ENCODE measurements at places on chromosomes 3 and 15. TPM values are rescaled to one million over a fixed set of nuclear protein-coding genes. Genes with fewer than 3 reads are reported as not detected.

- DNase-seq: no peak
Measured at GRCh38 chr3:48566401-48566760, 2.8 kb upstream of the UCN2 start.

DNA sequence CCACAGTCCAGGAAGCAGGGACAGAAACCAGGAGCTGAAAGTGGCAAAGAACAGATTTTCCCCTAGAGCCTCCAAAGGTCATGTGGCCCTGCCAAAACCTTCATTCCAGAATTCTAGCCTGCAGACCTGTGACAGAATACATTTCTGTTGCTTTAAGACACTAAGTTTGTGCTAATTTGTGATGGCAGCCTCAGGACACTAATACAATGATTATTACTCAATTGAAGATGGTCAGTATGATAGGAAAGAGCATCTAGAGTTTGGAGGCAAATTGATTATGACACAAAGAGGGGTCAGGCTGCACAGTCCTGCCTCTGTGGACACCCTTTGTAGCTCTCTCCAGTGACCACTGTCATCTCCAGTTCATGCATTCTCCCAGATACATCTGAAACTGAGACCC, 79.0 kb upstream of the C3orf49 start:
- DNase-seq: no peak

- no peak for DNase-seq
Measured at GRCh38 chr3:124560666-124561215, 169.5 kb upstream of the UMPS start.

- no peak for DNase-seq
Measured at GRCh38 chr3:164752812-164753211, 325.5 kb downstream of the SI start.

- DNase-seq: no peak
Measured at GRCh38 chr3:196609805-196610515, 29.5 kb upstream of the NRROS start.

TRPM1 gene
- 0.29 TPM for total RNA-seq

CLDN11 gene
- 4.5 TPM for total RNA-seq

CGNL1 gene
- not detected for total RNA-seq

GRCh38 chr15:80989518-80990478, at the start of gene MESD:
MESD (minus strand) TSS chr15:80989819; CDS start chr15:80989791, 28 bp downstream.
- DNase-seq: peak; percentile 88

DNA sequence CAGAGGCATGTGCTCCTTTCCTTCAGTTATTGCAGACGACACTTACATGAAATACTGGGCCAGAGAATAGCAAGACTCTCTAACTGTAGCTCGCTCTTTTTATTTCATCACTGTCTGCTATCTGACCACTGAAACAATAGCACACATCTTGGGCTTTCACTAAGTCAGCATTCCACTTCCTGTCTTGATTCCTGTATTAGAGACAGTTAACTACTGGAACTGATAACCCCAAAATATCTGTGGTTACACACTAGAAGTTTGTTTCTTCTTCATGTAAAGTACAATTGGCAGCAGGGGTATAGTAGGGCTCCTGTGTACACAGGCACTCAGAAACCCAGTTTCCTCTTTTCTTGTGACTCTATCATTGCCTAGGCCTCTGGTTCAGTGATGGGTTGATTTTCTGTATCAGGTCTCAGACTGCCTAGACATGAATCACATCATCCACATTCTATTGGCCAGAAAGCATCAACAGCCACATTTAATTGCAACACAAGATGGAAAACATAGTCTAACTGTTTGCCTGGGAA, 230.2 kb upstream of the CD96 start:
- no peak for DNase-seq

RLBP1 gene
- total RNA-seq: not detected

CAMK1 gene
- total RNA-seq: 22.1 TPM

SEC11A gene
- total RNA-seq: 230 TPM

DNA sequence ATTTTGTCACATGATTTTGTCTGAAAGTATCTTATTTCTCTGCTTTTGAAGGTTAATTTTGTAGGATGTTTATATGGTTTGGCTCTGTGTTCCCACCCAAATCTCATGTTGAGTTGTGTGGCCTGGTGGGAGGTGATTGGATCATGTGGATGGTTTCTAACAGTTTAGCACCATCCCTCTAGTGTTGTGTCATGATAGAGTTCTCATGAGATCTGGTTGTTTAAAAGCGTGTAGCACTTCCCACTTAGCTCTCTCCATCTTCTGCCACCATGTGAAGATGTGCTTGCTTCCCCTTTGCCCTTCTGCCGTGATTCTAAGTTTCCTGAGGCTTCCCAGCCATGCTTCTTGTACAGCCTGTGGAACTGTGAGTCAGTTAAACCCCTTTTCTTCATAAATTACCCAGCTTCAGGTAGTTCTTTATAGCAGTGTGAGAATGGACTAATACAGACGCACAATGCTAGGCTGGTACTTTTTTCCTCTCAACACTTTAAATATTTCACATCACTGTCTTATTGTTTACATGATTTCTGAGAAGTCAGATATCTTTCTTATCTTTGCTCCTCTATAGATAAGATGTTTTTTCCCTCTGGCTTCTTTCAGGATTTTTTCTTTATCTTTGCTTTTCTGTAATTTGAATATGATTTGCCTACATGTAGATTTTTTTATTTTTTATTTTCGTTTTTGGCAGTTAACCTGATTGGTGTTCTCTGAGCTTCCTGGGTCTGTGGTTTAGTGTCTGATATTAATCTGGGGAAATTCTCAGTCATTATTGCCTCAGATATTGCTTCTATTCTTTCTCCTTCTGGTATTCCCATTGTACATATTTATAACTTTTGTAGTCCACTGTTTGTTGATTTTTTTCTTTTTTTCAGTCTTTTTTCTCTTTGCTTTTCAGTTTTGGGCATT, 22.2 kb downstream of the BTD start:
- no peak for DNase-seq

- DNase-seq: no peak
Measured at GRCh38 chr3:46082849-46083248, 55.6 kb upstream of the XCR1 start.

DNA sequence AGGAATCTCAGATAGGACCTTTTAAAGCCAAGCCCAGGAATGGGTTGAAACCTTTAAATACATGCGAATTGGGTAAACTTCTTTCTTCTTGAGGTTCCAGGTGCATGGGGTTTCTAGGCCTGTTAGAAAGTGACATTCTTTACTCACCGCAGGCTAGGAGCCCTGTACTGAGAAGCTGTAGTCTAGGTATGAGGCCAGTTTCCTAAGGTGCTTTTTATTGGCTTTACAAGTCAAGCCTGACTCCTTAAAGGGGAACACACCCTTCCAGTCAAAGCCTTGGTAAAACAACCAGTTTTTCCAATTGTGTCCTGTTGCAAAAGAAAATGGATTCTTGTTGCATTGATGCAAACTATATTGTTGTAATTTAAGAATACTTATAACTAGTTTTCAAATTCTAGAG, 76.1 kb upstream of the ATP11B start:
- DNase-seq: no peak

DNA sequence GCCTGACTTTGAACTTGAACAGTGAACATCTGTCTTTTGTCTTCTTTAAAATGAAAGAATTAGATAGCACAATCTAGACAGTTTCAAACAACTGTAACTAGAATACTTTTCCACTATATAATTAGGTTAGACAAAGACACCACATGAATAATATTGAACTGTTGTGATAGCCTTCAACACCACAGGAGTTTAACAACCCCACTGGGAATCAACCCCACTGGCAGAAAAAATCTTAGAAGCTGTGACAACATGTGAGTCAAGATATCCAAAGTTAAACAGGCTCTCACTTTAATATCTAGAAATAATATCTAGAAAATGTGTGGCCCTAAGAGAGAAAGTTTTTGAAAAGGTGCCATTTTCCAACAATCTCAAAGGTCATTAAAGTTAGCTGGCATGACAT, 64.4 kb upstream of the PRICKLE2 start:
- no peak for DNase-seq

GRCh38 chr3:112395181-112395895, 62.4 kb downstream of the CD200 start:
- no peak for DNase-seq

GRCh38 chr15:80404761-80405553, 775 bp downstream of the ARNT2 start:
- DNase-seq: no peak

TRIP4 gene
- total RNA-seq: 29.6 TPM

DNA sequence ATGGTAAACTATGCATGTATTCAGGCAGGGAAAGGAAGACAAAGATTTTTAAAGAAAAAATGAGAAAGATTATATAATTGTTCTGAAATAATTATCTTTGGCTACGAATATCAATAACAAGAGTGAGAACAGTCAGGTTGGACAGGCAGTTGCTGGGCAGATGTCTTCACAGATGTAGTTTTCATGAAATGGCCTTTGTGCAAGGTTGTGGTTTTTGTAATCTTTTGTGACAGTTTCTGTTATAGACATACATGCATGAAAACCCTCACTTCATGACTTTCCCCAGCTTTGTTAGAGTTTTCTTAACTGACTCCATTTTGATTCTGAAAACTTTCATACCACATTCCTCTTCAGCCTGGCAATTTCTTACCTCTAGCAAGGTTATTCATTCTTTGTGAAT, 34.9 kb upstream of the SLC25A36 start:
- DNase-seq: no peak

FANCD2OS gene
- not detected for total RNA-seq

GRCh38 chr15:85031086-85031943, 49.7 kb downstream of the PDE8A start:
- no peak for DNase-seq

XCR1 gene
- total RNA-seq: not detected

DNA sequence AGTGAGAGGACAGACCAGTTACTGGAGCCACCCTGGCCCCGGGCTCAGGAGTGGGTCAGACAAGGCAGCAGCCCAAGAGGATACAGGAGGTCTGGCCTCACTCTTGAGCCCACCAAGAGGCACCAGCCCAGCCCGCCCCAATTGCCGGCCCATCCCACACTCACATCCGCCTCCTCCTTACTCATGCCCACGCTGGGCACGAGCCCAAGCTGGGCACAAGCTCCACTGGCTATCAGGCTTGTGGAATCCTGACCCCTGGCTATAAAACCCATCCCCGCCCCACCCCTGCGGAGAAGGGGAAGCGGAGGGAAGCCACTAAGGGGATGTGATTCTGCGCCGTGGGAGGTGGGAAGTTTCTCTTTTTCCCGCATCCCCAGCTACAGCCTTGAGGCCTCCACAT, 25.9 kb downstream of the ADCY5 start:
- DNase-seq: no peak

- peak; percentile 36 for DNase-seq
Measured at GRCh38 chr3:138220788-138221187, 33.7 kb downstream of the ARMC8 start.

BCHE gene
- total RNA-seq: not detected

GRCh38 chr3:13045904-13046568, 27.2 kb downstream of the IQSEC1 start:
- DNase-seq: no peak

DNA sequence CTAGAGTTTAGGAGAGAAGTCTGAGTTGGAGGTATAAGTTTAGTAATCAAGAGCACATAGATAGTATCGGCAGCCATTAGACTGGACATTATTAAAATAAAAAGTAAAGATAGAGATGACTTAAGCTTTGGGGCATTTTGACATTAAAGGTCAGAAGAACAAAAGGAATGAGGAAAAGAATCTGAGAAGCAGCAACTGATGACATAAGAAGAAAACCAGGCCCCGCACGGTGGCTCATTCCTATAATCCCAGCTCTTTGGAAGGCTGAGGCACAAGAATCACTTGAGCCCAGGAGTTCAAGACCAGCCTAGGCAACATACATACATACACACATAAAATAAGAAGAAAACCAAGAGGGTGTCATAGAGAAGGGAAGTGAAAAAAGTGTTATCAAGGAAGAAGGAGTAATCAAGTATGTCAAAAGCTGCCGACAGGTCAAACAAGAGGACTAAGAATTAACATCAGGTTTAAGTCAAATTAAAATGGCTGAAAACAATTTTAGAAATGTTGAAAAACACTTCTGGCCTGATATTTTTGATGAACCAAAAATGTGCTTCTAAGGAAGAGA, 38.9 kb downstream of the ACAP2 start:
- peak; percentile 9 for DNase-seq

DNA sequence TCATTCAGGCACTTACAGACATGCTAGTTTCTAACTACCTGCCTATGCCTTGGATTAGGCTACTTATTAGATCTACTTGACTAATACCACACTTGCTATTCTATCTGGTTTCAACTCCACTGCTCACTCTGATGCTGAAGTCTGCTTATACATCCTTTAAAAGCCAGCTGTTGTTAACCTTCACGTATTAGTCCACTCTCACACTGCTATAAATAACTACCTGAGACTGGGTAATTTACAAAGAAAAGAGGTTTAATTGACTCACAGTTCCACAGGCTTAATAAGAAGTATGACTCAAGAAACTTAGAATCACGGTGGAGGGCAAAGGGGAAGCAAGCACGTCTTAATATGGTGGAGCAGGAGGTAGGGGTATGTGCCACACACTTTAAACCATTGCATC, 47.7 kb upstream of the ANKRD28 start:
- DNase-seq: no peak

- DNase-seq: peak; percentile 49
Measured at GRCh38 chr15:41904541-41905005, 10.7 kb upstream of the SPTBN5 start.

RFC4 gene
- 25.7 TPM for total RNA-seq

- DNase-seq: peak; percentile 39
Measured at GRCh38 chr3:10950476-10951294, 41.9 kb upstream of the SLC6A1 start.

SIDT1 gene
- not detected for total RNA-seq

PARL gene
- total RNA-seq: 72.3 TPM

ACTL6A gene
- total RNA-seq: 58.8 TPM

TUSC7 gene
- not detected for total RNA-seq

DNA sequence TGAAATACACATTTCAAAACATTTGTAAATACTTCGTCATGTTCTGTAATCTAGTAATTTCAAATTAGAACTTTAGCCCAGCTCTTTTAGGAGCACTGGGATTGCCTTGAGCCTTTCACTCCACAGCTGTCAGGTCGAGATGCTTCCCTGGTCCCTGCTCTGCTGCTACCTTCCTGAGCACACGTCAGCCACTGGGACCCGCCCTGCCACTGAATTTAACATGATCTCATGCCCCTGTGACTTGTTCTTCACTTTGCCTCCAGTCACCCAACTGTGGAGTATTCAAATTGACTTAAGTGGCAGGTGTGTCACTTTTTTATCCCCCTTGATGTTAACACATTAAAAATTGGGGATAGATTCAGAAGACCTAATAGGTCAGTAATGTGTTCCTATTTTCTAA, 3.3 kb downstream of the ARRDC4 start:
- no peak for DNase-seq
